ENCODE measurements at places on chromosomes 7 and 10.

DNA sequence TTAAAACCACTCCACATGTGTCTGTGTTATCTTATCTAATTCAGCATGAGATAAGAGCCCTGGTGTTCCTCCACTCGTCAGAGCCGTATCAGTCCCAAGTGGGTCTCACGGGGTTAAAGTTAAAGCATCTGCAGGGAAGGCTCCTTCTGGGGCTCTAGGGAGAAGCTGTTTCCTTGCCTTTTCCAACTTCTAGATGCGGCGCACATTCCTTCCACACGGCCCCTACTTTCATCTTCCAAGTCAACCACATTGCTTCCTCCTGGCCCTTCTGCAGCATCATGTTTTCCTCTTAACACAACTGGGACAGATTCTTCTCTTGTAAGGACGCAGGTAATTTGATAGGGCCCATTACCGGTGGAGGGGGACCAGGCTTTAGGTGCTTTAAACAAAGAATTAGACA lies 620.1 kb upstream of the DPP6 start:
- DNase-seq, result no peak

GRCh38 chr7:148825338-148825737 lies 58.8 kb downstream of the EZH2 start:
- DNase-seq, result no peak

DNA sequence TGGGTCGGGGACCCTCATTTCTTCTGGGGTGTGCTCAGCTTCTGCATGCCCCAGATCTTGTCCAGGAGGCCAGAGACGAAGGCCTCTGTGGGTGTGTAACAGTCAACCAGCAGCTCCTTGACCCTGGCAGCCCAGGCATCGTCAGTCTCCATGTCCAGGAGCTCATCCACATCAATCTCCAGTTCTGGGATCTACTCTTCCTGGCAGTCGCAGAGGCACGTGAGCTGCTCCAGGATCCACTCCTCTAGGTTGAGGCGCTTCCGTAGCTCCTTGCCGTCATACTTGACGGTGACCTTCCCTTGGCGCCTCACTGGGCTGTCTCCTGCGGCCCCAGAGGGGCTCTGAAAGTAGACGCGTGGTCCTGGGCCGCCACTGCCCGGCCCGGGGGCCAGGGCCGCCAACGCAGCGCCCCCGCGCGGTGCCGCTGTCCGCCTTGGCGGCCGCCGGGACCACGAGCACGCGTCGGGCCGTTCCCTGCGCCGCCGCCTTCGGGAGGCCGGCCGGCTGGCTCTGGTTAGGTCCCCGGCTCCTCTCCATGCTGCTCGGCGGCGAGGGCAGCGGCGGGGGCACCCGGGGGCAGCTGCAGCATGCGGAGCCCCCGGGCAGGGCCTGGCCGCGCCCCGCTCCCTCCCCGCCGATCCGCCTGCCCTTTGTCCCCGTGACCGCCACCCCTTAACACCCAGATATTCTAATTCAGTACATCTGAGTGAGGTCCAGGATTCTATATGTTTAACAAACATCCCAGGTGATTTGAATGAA lies 170.5 kb downstream of the SEPTIN7 start:
- DNase-seq, result no peak

DNA sequence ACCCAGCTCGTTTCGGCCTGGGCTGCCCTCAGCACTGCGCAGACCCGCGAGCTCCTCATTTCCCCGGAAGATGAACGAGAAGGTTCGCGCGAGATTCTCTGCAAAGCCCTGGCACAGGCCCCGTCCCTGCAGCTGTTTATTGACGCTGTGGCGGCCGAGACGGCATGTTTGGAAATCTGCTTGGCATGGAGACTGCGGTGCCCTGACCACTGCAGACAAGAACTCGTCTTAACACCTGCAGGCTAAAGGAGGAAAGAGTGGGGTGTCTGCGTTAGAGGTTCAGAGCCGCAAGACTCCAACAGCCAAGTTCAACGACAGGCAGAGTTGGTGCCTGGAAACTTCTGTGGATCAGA lies 125.6 kb downstream of the DNAJB6 start:
- DNase-seq, result no peak

- DNase-seq, result no peak
Measured at GRCh38 chr10:77620731-77621130, 16.9 kb downstream of the KCNMA1 start.

GRCh38 chr10:124560377-124561105 lies 98.9 kb downstream of the LHPP start:
- no peak for DNase-seq

DNA sequence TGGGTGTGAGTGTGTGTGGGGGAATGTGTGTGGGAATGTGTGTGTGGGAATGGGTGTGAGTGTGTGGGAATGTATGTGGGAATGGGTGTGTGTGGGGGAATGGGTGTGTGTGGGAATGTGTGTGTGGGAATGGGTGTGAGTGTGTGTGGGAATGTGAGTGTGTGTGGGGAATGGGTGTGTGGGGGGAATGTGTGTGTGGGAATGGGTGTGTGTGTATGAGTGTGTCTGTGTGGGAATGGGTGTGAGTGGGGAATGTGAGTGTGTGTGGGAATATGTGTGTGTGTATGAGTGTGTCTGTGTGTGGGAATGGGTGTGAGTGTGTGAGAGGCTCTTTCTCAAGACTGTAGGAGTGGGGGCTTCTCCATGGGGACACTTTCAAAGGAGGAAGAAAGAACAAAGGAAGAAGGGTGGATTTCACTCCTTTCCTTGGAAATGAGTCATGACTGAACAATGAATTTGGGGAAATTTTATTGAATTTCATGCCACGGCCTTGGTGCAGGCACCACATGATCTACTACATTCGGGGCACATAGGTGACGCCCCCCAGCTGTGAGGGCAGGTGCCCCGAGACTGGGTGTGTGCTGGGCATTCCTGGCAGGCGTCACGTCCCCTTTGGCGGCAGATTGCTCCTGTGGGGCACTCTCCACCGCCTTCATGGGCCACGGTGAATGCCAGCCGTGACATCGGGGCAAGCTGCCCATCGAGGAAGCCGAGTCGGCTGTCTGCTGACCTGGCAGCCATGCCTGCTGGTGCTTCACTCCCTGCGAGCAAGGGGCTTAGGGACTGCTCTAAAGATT lies 88.8 kb upstream of the INSIG1 start:
- DNase-seq, result no peak

DNA sequence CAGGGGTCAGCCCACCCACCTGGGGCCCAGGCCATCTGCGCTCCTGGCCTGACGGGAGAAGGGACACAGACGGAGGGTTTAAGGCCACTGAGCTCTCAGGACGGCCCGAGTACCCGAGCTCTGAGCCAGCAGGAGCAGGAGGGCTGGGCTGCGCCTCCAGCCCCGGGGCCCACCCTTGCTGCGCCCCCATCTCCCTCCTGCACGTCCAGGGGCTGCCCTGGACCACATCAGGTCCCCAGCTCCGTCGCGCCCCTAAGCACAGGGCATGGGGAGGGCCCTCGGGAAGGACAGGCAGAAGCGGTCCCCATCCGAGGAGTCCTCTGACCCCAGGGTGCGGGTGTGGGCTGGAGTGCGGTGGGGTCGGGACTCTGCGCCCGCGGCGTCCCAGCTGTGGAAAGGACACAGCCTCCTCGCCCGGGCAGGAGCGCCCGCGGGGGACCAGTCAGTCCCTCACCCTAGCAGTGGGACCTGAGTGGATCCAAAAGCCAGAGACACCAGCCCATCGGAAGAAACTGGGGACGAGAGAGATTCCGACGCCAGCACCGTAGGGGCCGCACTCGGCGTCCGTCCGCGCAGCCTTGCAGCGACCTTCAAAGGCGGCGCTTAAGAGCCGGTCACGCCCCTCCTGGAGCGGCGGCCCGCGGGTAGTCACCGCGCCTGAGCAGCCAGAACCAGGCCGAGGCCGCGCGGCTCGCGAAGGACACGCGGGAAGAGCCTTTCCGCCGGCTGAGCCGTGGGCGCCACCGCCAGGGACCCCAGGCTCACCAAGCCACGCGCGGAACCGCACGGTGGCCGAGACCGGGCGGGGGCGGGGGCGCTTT lies 15.9 kb downstream of the CAMK2B start:
- DNase-seq, result no peak

DNA sequence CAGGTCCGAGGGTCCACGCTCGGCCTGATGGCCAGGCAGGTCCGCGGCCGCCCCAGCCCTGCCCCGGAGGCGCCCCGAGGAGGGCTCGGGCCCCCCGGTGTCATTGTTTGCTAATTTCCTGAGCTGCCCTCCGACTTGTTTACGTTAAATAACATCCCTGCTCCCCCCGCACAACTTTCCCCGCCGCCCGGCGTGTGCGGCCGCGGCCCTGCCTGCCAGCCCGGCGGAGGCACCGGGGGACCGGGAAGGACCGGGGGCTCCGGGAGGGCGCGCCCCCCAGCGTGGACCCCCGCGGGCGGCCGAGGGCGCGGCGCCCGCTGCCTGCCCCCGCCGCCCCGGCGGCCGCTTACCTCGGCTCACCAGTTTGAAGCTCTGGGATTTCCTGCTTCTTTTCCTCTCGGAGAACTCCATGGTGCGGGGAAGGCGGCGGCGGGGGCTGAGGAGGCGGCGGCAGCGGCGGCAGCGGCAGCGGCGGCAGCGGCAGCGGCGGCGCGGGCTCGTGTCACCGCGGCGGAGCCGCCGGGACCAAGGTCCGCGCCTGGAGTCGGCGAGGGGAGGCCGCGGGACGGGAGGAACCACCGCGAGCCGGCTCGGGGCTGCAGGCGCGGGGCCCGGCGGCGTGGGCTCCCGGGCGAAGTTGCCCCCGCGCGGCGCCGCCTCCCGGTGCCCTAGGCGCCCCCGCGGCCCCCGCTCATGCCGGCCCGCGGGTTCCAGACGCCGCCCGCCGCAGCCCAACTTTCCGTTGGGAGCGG lies 515 bp downstream of the BEND7 start:
- no peak for DNase-seq

DNA sequence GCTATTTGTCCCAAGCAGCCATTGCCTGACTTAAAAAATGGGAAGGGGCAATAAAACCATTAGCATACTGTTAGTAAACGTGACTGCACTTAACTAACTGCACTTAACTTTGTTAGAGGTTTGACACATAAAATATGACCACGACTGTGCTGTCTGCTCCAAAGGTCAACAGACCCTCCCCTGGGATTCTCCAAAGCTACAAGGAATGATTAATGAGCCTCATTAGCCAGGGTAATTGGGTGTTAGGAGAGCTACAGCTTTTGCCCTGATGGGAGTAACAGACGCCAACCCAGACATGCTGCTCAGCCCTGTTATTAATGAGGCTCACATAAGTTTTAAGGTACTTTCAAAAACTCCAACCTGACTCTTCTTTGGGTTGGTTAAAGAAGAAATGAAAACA lies 129.4 kb upstream of the PLPP4 start:
- no peak for DNase-seq

DNA sequence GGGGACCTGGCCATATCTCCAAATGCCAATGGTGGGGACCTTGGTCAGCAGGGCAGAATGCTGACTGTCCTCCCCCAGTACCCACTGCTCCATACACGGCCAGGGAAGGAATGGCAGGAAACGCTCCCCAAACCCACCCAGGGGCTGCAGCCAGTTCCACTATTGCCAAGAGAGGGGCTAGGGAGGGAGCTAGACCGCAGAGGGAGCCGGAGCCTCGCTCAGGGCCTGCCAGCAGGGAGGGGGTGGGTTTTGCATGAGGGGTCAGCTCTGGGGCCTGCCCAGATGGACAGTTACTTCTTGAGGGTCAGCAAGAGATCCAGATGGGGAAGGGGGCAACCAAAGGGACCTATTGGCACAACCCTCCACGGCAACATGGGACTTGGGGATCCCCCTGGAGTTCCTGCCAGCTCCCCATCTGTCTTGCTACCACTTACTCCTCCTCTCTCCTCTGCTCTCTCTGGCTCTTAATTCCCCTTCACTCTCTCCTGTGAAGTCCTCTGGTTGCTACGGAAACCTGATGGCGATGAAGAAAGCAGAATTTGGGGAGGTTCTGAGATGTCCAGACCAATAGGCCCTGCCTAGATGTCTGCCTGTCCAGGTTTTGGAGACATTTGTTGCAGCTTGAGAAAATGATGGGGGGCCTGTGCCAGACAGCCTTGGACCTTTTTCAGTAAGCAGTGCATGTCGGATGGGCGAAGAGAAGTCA lies 12.6 kb downstream of the FGF8 start:
- DNase-seq, result no peak
